ENCODE measurements at places on chromosomes 2 and 18.

DNA sequence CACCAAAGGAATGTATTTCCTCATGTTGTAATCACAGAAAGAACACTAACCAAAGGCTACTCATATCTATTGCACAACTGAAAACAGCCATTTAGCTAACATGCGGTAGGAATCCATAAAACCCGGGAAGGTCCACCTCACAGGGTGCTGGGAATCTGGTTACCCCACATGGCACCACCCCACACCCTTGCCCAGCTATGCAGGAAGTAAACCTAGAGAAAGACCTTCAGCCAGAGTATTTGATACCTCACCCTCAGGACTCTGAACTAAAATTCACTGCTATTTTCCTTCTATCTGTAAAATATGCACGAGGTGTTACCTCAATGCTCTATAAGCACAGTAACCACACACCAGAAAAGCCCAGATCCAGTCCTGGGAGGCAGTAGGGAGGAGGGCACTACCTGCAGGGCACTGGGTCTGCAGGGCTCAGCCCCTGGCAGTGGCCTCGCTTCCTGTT lies 45.8 kb downstream of the PTPN2 start:
- DNase-seq: peak; percentile 78

DNA sequence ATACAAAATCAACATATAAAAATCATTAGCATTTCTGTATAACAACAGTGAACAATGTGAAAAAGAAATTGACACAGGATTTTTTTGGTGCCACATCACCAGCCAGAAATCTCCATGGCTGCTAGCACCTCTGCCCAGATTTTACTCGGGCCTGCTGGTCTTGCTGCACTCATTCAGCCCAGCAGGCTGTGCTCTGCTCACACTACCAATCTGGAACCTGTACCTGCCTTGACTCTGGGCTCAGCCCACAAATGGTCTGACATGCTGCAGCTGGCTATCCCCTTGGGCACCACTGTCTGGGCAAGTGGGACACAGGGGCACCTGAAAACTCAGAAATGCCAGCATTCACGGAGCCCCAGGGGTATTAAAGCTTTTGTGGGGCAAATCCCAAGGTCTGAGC lies 392.5 kb upstream of the NRXN1 start:
- DNase-seq: peak; percentile 2

DNA sequence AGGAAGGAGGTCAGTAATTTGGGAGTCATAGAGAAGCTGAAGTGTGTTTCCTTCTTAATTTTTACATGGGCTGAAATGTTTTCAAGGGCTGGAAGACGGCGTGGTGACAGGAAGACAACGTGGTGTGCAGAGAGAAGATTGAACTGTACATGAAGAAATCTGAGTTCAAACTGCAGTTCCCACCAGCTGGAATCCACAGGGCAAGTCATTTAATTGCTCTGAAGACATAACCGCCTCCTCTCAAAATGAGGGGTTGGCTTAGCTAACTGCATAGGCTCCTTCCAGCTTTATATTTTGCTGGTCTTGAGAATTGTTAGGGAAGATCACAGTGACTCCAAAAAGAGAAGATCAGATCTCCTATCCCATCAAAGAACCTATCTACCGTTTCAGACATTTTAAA lies 103.9 kb downstream of the SLC8A1 start:
- no peak for DNase-seq

GRCh38 chr2:1841461-1841860 lies 97.1 kb upstream of the PXDN start:
- DNase-seq: no peak

GRCh38 chr2:66888791-66889631 lies 454.1 kb downstream of the MEIS1 start:
- no peak for DNase-seq

GRCh38 chr2:107808959-107809358 lies 17.7 kb upstream of the RGPD4 start:
- DNase-seq: no peak

- no peak for DNase-seq
Measured at GRCh38 chr2:232838406-232838874, 31.6 kb upstream of the SNORC start.

DNA sequence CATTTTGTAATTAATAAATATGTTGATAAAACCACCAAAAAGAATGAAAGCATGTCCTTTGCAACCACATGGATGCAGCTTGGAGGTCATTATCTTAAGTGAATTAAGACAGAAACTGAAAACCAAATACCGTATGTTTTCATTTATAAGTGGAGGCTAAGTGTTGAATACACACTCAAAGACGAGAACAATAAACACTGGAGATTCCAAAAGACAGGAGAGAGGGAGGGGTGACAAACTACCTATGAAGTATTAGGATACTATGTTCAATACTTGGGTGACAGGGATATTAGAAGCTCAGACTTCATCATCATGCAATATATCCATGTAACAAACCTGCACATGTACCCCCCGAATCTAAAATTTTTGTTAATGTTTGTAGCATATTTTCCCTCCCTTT lies 7.0 kb downstream of the ERLEC1 start:
- no peak for DNase-seq

GRCh38 chr2:23615216-23616020 lies 230.4 kb downstream of the KLHL29 start:
- no peak for DNase-seq

- no peak for DNase-seq
Measured at GRCh38 chr2:122357998-122358397, 602.5 kb downstream of the TSN start.

DNA sequence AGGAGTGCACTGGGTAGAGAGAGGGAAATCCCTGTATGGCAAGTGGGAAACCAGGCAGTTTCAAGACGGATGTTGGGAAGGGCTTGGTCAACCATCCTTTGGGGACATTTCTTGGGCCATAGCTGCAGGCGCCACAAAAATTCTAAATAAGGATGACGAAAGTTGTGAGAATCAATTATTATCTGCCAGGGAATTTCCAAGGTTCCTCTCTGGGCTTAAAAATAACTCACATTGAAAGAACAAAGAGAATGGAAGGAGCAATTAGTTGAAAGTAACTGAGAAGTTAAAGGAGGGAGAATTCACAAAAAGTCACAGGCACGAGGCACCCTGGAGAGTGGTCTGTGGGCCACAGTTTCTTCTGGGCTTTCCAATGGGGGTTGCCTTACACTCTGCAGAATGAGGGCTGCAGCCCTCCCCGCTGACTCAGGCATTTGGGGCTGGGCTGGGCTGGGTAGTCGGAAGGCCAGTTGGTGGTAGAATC lies 195.7 kb downstream of the SMAD7 start:
- no peak for DNase-seq

DNA sequence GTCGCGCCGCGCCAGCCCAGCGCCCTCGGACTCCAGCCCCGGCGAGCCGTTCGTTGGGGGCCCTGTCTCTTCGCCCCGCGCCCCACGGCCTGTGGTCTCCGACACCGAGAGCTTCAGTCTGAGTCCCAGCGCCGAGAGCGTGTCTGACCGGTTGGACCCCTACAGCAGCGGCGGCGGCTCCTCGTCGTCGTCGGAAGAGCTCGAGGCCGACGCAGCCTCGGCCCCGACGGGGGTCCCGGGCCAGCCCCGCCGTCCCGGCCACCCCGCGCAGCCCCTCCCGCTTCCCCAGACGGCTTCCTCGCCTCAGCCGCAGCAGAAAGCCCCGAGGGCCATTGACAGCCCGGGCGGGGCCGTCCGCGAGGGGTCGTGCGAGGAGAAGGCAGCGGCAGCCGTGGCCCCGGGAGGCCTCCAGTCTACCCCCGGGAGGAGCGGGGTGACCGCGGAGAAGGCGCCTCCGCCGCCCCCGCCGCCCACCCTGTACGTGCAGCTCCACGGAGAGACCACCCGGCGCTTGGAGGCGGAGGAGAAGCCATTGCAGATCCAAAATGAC lies 1.4 kb downstream of the PHLPP1 start:
- DNase-seq: peak; percentile 37

GRCh38 chr2:144975881-144976280 lies 456.0 kb upstream of the ZEB2 start:
- no peak for DNase-seq

DNA sequence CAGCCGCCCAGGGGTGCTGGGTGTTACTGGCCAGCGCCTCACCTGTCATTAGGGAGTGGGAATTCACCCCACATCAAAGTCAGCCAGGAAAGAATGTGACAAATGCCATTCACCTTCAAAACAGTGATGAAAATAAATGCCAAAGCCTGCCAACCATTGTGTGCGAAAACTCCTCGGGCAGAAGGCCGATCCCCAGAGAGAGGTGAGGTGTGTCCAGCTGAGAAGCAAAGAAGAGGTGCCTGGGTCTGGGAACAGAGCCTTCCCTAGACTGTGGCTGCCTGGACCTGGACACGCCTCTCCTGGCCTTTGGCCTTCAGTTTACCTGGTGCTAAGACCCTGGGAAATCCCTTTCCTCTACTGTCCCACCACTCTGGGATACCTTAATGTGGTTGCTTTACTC lies 142.7 kb downstream of the CYP26B1 start:
- DNase-seq: no peak

DNA sequence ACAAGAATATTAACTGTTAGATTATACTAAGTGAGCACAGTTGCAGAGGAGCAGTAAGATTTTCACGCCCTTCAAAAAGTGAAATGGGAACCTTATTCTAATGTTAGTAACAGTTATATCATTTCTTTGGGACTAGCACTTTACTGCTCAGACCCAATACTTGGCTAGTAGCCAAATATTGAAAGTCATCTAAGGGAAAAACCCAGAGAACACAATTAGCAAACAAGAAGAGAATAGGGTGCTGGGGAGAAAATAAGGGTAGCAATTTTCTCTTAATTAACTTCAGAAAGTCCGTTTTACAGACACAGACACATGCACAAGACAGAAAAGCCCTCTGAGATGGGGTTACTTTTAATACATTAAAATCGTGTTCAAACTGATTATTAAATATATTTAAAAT lies 71.8 kb downstream of the ID2 start:
- no peak for DNase-seq

- no peak for DNase-seq
Measured at GRCh38 chr18:45871431-45872084, 46.1 kb downstream of the SIGLEC15 start.

GRCh38 chr2:237744613-237745249 lies 53.8 kb upstream of the RBM44 start:
- DNase-seq: peak; percentile 60

GRCh38 chr2:141728142-141728541 lies 402.7 kb downstream of the LRP1B start:
- DNase-seq: no peak

- no peak for DNase-seq
Measured at GRCh38 chr2:44836174-44836573, 105.3 kb upstream of the SIX3 start.

DNA sequence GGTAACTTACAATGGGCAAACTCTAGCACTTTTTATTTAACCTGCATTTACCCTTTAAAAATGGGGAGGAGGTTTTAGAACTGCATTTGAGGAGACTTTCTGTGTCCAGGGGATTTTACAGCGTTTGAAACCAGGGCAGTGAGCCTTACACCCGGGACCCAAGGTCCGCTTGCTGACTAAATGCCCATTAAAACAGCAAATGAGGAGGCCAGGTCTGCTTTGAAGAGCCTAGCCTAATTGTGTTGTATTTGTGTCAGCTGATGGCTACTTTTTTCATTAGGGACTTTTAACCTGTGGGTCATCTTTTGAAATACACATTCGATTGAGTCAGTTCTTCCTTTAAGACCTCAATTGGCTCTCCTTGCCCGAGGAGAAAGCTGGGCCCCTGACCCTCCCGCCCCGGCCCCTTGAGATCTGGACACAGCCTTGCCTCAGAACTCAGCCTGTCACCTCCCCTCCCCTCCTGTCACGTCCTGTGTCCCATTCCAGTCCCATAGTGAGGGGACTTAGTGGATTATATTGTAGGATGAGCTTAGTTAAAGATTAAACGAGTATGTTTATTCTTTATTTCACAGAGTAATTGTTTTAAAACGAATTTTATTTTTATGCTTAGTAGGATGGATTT lies 69.0 kb downstream of the KLHL29 start:
- no peak for DNase-seq

GRCh38 chr2:78546843-78547242 lies 478.7 kb upstream of the REG3G start:
- no peak for DNase-seq

DNA sequence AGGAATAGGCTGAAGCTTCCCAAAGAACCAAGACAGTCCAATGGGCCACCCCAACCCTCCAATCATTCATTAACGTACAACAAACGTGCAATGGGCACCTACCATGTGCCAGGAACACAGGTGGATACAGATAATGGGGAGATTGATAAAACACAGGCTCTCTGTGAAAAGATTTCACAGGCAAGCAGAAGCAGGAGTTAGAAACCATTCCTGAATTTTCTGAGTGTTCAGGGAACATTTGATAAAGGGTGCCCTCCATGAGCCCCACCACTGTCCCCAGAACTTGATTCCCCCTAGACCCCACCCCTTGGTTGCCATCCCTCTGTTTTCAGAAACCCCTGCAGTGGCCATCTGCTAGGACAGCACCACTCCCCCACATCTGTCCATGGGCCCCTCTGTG lies 1.5 kb downstream of the CD207 start:
- no peak for DNase-seq

- DNase-seq: no peak
Measured at GRCh38 chr2:23571527-23572282, 186.7 kb downstream of the KLHL29 start.

DNA sequence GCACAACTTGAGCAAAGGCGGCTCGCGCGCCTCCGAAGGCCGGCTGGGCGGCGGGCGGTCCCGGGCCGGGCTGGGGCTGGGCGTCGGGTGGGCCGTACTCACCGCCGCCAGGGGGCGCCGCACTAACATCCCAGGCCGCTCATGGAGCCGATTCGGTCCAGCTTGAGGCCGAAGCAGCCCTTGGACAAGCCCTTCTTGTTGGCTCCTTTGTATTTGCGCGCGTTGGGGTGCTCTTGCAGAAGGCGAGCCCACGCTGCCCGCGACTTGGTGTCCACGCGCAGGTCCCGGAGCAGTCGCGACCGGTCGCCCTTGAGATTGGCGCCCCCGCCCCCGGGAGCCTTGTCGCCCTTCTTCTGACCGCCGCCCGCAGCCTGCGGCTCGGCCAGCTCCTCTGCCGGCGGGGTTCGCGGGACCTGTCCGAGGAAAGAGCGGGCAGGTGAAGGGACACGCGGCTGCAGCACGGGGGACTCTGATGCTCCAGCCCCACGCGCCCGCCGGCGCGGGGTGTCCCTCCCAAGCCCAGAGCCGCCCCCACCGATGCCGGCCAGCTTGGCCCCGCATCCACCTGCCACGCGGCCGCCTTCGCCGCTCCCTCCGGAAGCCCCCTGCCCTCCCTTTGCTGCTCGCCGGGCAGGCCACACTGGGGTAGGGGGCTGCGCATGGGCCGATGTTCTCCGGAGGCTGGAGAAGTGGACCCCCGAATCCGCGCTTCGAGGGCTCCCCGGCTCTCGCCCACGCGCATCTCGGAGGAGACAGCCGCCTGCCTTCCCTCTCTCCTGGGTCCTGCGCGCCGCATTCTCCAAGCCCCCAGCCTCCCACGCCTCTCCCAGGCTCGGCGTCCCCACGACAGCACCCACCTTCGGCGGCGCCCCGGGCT lies 655 bp downstream of the NPPC start:
- peak; percentile 68 for DNase-seq

GRCh38 chr2:62663920-62664795 lies 41.4 kb upstream of the EHBP1 start:
- DNase-seq: no peak

DNA sequence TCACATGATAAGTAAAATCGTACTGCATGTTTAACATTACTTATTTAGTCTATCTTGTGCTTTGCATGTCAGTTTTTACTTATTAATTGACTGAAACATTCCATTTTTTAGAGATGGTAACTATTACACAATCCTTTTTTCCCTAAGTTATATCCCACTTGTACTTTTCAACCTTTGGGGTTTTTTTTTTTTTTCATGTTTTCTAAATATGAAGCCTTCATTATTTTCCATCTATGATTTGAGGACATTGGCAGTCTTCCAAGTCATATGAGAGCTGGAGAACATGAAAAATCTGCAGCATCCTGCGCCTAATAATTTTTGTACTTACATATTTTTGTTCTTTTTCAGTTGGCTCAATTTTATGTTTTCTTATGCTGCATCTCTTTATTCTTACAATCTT lies 113.9 kb downstream of the MYO1B start:
- no peak for DNase-seq
